Progenitor cell of endocrine pancreas (in vitro differentiated cells): ENCODE measurements at places on chromosomes 7 and 10. TPM values are rescaled to one million over a fixed set of nuclear protein-coding genes. Genes with fewer than 3 reads are reported as not detected.

The ZNF804B gene
- not detected in 2 replicates for total RNA-seq

The DRGX gene
- total RNA-seq: not detected in 2 replicates

The PIK3CG gene
- total RNA-seq: not detected in 2 replicates

The UPK3B gene
- total RNA-seq: 1.7 and 4.7 TPM in 2 replicates

The NCF1 gene
- total RNA-seq: 0.58 TPM in 1 of 2 replicates, not detected in the other

The NUTM2B gene
- 1.4 and 1.9 TPM in 2 replicates for total RNA-seq

The TRIP6 gene
- total RNA-seq: 76.9 and 87.0 TPM in 2 replicates

The UNCX gene
- not detected in 2 replicates for total RNA-seq

The R3HCC1L gene
- total RNA-seq: 18.7 and 18.9 TPM in 2 replicates

DNA sequence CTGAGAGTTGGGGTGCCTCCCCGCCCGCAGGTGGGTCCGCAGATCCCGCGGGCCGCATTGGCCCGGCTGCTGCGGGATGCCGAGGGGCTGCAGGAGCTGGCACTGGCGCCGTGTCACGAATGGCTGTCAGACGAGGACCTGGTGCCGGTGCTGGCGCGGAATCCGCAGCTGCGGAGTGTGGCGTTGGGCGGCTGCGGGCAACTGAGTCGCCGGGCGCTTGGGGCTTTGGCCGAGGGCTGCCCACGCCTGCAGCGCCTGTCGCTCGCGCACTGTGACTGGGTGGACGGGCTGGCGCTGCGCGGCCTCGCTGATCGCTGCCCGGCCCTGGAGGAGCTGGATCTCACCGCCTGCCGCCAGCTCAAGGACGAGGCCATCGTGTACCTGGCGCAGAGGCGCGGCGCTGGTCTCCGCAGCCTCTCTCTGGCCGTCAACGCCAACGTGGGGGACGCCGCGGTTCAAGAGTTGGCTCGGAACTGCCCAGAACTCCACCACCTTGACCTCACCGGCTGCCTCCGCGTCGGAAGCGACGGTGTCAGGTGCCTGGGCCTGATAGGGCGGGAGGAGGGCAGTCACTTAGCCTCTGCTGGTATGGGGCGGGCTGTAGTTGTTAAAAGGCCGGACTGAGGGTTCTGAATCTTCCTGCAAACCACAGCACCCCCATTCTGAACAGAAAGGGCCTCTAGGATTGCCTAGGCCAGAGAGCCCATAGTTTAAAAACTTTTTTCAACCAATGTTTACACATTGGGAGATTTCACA lies 1.3 kb downstream of the FBXL15 start:
- peak overlapping the region; percentile 97 for H3K27ac ChIP-seq
- no peaks in the 10 kb centered on the region for H3K36me3 ChIP-seq
- H3K4me1 ChIP-seq: peaks cover 16% of the 10 kb centered on the region
- no peak for DNase-seq
- peak overlapping the region; percentile 99 for H3K4me3 ChIP-seq
- peaks cover 22% of the 10 kb centered on the region for H3K27me3 ChIP-seq

DNA sequence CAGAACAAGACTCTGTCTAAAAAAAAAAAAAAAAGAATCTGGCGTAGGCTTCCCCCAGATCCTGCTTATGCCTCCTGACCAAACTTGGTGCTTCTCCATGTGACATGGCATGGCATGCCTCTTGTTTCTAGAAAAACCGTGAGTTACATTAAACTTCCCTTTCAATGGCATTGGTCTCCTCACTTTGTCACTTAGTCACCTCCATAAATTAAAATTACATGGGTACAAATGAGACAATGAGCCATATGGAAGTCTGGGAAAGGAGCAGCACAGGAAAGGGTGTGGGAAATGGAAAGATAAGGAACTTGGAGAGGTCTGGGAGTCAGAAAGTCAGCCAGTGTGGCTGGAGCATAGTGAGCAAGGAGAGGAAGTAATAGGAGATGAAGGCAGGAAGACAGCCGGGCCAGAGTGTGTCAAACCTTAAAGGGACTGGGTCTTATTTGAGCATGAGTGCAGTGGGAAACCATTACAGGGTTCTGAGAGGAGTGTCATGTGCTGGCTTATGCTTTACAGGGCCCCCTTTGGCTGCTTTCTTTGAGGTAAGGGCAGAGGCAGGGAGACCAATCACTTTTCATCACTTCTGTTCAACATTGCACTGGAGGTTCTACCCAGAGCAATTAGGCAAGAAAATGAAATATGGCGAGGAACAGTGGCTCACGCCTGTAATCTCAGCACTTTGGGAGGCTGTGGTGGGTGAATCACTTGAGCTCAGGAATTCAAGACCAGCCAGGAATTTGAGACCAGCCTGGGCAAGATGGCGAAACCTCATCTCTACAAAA lies 21.3 kb upstream of the ZMIZ2 start:
- H3K4me3 ChIP-seq: no peak overlapping the region
- H3K27me3 ChIP-seq: no peaks in the 10 kb centered on the region
- H3K27ac ChIP-seq: no peak overlapping the region
- H3K36me3 ChIP-seq: no peaks in the 10 kb centered on the region

- H3K27me3 ChIP-seq: no peaks in the 10 kb centered on the region
- H3K4me1 ChIP-seq: peaks cover 10% of the 10 kb centered on the region
- H3K4me3 ChIP-seq: no peak overlapping the region
- peaks cover 4% of the 10 kb centered on the region for H3K36me3 ChIP-seq
- DNase-seq: no peak
Measured at GRCh38 chr7:2084781-2085505, 147.8 kb downstream of the MAD1L1 start.

- no peaks in the 10 kb centered on the region for H3K4me1 ChIP-seq
- H3K27ac ChIP-seq: no peak overlapping the region
- H3K4me3 ChIP-seq: no peak overlapping the region
- no peaks in the 10 kb centered on the region for H3K36me3 ChIP-seq
Measured at GRCh38 chr7:42597300-42597699, 314.6 kb downstream of the C7orf25 start.

DNA sequence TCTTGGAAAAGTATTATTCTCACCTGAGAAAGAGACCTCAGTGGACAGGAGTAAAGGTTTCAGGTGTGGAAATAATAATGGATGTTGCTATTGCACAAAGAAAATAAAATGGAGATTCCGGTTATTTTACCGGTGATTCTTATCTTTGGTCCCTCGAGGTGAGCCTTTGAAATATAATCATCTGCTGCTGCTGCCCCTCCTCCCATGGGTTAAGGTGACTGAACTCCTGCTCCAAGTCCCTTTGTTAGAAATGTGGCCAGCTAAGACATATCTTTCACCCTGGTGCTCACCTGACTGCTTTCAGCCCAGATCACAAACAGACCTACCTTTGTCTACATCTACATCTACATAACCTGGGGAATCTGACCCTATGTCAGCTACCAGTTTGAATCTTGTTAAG lies 5.7 kb downstream of the CUBN start:
- no peaks in the 10 kb centered on the region for H3K27me3 ChIP-seq
- H3K4me1 ChIP-seq: peaks cover 32% of the 10 kb centered on the region
- H3K27ac ChIP-seq: peak overlapping the region; percentile 87

GRCh38 chr10:47253651-47254375 lies 46.2 kb upstream of the GDF10 start:
- no peak overlapping the region for H3K27ac ChIP-seq
- peaks cover 4% of the 10 kb centered on the region for H3K4me1 ChIP-seq
- no peak overlapping the region for H3K4me3 ChIP-seq
- no peaks in the 10 kb centered on the region for H3K36me3 ChIP-seq
- DNase-seq: no peak
- H3K27me3 ChIP-seq: peaks cover 9% of the 10 kb centered on the region

DNA sequence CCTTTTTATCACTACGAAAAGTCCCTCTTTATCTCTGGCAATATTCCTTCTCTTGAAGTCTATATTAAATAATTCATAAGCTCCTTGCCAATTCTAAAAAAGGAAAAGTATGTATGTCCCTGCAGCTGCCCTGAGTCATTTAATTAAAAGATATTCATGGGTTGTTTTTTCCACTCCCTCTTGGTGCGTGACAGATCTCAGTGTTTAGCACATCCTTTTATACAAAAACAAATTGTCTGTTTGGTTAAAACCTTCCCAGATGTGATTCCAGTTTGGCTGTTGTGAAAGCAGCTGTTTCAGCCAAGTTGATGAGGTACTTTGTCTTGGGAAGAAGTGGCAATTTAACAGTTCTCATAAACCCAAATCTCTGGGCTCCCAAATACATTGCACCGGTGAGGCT lies 33.8 kb upstream of the PRLHR start:
- peaks cover 23% of the 10 kb centered on the region for H3K27me3 ChIP-seq
- DNase-seq: no peak
- no peaks in the 10 kb centered on the region for H3K36me3 ChIP-seq

DNA sequence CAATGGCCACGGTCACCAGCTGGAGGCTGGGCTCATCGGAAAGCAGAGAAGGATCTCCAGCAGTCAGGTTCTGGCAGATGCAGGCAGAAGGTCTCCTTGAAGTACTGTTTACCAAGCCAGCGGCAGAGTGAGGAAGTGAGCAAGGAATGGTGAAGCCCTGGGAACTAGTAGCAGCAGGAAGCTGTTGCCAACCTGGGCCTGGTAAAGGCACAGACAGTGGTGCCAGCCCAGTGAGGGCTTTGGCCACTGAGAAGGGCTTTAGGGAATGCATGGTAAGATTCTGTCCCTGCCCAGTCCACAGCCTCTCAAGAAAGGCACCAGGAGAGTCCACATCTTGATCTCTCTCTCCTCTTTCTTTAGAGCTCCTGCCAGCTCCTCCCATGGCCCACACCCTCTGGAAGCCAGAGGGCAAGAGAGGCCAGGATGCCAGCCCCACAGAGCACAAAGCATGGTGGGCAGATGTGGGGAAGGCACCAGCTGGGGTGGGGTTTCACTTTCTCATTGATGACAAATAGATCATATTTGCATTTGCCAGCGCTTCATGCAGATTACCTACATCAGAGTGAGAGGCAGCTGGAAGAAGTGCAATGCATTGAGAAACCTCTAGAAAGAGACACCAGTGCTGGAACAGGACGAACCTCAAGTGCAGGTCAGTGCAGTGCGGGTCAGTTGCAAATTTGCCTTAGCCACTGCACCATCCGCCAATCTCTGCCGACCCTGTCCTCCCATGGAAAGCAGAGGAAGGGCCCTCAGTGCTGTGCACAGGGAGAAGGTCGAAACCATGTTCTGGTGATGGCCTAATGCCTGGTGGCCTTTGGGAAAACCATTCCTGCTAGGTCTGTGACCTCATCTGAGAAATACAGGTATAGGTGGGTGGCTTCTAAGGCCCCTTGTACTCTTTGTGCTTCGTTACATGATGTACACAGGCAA lies 667.8 kb upstream of the MKI67 start:
- H3K27me3 ChIP-seq: peaks cover 7% of the 10 kb centered on the region
- H3K27ac ChIP-seq: no peak overlapping the region

- no peak overlapping the region for H3K27ac ChIP-seq
- no peaks in the 10 kb centered on the region for H3K4me1 ChIP-seq
- DNase-seq: no peak
- no peaks in the 10 kb centered on the region for H3K27me3 ChIP-seq
- H3K36me3 ChIP-seq: peaks cover 3% of the 10 kb centered on the region
Measured at GRCh38 chr10:96176985-96177384, 46.9 kb downstream of the ZNF518A start.

DNA sequence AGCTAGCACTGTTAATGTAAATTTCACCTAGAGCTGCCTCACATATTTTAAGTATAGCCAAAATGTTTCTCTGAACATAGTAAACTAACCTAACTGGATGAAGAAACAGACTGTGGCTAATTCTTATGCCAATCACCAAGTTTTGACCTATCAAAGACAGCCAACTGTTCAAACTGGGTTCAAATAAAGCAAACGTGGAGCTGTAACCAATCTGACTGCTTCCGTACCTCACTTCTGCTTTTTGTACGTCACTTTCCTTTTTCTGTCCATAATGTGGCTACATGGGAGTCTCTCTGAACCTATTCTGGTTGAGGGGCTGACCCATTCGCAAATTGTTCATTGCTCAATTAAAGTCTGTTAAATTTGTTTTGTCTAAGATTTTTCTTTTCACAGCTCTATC lies 66.3 kb upstream of the ETV1 start:
- no peaks in the 10 kb centered on the region for H3K4me1 ChIP-seq
- no peak for DNase-seq
- H3K36me3 ChIP-seq: no peaks in the 10 kb centered on the region
- no peak overlapping the region for H3K4me3 ChIP-seq
- no peaks in the 10 kb centered on the region for H3K27me3 ChIP-seq
